ENCODE measurements at places on chromosomes 2 and 18.

- no peak for DNase-seq
Measured at GRCh38 chr18:78980279-78980771, 707 bp downstream of the SALL3 start.

DNA sequence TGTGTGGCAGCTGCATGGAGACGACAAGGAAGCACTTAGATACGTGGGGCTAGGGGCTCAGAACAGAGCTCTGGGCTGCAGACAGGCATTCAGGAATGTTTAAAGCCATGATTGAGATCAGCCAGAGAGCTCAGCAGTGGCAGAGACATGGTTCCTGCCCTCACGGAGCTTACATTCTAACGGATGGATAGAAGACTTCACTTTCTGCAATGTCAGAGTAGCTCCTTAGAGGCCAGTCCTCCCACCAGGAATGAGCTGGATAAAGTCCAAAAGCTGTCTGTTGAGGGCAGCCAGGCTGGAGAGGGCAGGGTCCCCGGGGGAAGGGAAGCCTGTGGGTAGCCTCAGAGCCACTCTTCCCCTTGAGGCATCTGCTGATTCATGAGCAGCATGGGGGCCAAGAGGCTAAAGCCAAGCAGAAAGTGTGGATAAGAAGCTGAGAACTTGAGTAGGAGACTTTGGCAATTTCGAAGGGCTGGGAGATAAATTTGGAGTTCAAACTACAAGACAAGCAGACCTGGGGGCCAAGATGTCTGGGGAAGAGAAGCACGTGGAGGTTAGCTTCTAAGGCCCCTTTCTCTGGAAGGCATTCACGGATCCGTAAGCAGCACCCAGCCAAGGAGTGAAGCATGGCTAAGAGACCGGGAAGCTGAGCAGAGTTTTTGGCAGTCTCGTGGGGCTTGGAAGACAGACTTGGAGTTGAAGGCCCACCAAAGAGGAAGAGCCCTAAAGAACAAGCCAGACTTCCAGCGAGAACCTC, 9.7 kb upstream of the CIB4 start:
- DNase-seq = no peak

- no peak for DNase-seq
Measured at GRCh38 chr2:30209227-30209626, 22.1 kb upstream of the LBH start.

DNA sequence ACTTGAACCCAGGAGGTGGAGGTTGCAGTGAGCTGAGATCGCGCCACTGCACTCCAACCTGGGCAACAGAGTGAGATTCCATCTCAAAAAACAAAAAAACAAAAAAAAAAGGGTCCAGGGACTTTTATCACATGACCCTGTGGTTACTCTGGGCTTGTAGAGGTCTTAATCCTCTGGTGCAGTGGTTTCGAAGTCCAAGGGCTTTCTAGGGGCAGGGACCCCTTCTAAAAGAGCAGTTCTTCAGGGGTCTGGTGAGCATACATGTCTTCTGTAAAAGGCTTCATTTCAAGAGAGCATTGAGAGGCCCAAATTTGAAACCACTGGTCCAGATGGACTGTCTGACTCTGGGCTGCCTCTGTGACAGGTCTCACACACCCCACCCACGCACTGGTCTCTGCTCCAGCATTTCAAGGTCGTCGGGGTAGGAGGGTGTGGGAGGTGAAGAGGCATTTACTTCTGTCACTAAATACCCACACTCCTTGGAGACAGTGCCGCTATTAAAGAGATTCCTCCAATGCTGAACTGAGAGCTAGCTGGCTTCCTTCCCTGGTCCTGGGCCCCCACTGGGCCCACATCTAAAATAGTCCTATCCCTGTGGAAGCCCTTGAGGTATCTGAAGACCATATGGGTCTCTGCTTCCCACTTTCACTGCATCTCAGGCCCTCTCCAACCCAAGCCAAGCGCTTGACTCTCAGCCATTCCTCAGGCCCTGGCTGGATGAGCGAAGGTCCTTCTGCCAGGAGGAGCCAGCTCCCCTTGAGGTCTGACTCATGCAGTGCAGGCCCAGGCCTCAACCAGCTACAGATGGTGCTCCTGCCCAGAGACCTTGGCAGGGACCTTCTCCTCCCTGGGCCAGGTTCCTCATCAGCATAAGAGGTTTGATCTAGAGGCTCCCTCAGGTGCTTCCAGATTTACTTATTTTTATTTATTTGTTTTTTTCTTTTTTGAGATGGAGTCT, 44.8 kb downstream of the PAX8 start:
- no peak for DNase-seq

DNA sequence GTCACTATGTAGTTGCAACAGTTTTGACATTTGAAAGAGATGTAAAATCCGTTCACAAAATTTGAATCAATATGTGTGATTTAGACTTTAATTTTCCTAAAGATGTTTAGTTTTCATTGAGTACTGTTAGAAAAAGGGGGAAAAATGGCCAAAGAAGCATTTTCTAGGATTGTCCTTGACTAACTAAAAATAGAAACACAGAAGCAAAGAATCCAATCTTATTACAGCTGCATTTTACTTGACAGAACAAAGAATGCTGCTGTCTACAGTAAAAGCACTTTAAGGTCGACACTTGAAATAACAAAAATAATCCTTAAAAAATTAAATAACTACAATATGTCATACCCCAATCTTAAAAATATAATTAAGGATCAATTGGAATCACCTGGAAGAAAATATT, 48.9 kb downstream of the FRZB start:
- no peak for DNase-seq

- DNase-seq = no peak
Measured at GRCh38 chr18:62939433-62939832, 224.1 kb downstream of the PHLPP1 start.

GRCh38 chr2:117832332-117832731, 17.8 kb downstream of the DDX18 start:
- no peak for DNase-seq

DNA sequence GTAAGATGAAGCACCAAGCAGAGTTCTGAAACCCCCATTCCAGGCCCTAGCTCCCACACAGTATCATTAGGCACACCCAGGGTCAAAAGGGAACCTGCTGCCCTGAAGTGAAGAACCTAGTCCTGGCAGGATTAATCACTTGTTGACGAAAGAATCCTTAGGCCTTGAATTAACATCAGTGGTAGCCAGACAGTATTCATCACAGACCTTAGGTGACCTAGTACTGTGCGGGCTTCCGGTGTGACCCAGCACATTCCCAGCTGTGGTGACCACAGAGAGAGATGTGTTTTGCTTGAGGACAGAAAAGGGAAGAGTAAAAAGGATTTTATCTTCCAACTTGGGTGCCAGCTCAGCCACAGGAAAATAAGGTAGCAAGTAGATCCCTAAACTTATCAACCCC, 1071.4 kb upstream of the FAM98A start:
- DNase-seq = no peak

- no peak for DNase-seq
Measured at GRCh38 chr2:239375278-239376061, 25.4 kb downstream of the HDAC4 start.

GRCh38 chr2:10428355-10428754, 19.8 kb downstream of the ODC1 start:
- no peak for DNase-seq
